ENCODE measurements at places on chromosomes 5 and 9. TPM values are rescaled to one million over a fixed set of nuclear protein-coding genes. Genes with fewer than 3 reads are reported as not detected.

Gene PDLIM4
- total RNA-seq, result 0.95 TPM

Gene ADGRD2
- total RNA-seq, result not detected

Gene PCDHB9
- total RNA-seq, result 0.46 TPM

Gene PCDHGC4
- 10.7 TPM for total RNA-seq

Gene ECM2
- 25.5 TPM for total RNA-seq

Gene TAF1L
- not detected for total RNA-seq

Gene PCDHA10
- not detected for total RNA-seq

Gene CDX1
- not detected for total RNA-seq

Data from right lobe of liver (tissue), 6 donors.